ENCODE measurements at places on chromosomes 12 and 14.

GRCh38 chr14:37791384-37792036 lies 196.1 kb downstream of the TTC6 start:
- DNase-seq = no peak

GRCh38 chr12:103401421-103401820 lies 94.3 kb downstream of the C12orf42 start:
- DNase-seq = no peak

DNA sequence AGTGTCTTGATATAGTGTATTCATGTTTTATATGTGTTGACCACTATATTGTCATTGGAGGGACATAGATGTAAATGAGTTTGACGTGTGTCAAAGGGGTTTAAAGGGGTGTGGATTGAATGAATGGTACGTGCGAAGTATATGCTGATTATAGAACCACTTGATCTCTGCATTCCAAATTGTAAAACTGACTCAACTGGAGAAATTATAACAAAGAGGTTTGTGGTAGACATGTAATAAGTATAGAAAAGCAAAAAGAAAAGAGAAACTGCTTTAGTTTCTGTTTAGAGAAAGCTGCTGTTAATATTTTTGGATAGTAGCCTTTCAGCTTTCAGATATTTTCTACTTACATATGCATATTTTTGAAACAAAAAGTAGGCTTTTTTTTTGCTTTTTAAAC lies 8.9 kb upstream of the MYRFL start:
- no peak for DNase-seq

- DNase-seq = no peak
These were observed 74.8 kb downstream of the ARL6IP4 start for GRCh38 chr12:123055281-123055766.

GRCh38 chr14:68779761-68780323 lies 13.0 kb downstream of the ZFP36L1 start:
- peak; percentile 58 for DNase-seq

- DNase-seq = no peak
These were observed 1177.6 kb downstream of the GALC start for GRCh38 chr14:86815341-86815740.

All from activated CD4-positive, alpha-beta T cell treated with anti-CD3 and anti-CD28 coated beads, Interleukin-2, amount 50 U/mL, for 1 hour (primary cell).